Tibial nerve (tissue), 4 donors: ENCODE measurements at places on chromosomes 1 and 21.
A peak's percentile ranks its signal among the peaks of the same experiment; 100 is the strongest.

DNA sequence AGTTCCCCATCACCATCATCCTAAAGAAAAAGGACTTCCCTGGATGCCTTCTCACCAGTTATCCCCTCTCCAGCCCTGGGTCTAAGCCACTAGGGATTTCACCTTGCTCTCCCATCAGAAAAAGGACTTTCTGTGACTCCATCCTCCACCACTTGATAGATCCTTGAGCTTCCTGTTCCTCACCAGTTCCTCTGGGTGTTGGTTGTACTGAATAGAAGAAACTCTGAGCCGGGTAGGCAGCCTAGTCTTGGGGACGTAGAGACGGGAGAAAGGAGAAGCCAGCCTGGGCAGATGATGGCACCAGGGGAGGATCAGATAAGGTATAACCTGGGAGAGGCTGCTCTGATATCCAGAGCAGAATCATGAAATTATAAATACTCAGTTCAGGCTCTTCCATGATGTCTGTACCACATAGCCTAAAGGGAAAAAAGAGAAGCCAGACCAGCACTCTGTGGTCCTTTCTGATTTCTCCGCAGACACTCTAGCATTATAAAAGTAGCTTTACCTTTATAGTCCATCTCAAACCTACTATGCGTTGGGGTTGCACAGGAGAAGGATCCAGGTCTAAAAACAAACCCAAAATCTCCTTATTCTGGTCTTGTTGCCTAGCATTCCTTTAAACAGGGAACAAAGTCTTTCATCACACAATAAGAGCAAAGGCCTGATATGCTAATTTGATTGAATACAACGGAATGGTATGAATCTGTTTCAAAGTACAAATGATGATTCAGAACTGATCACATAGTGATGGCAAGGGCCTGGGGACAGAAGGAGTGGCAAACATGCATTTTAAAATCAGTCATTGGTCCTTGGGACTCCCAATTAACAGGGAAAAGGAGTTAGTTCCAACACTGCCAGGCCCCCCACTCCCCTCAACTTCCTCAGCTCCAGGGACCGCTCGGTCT is 1.2 kb upstream of the CD34 start:
- DNase-seq: no peak

DNA sequence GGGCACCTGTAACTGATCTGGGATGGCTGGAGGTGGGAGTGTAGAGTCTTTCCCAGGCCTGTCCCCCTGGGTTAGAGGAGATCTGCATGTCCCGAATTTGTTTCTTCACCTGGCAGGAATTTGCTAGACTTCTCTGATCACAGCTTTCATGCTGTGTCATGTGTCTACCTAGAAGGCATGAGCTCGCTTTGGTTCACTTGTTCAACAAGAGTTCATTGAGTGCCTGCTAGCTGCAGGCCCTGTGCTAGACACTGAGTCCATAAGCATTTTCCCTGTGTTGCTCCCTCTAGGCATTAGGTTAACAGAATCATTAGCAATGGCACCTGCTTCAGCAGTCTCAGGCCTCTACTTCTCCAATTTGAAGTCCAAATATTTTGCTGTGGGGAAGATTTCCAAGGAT is 101.6 kb downstream of the MTR start:
- DNase-seq: no peak

DNA sequence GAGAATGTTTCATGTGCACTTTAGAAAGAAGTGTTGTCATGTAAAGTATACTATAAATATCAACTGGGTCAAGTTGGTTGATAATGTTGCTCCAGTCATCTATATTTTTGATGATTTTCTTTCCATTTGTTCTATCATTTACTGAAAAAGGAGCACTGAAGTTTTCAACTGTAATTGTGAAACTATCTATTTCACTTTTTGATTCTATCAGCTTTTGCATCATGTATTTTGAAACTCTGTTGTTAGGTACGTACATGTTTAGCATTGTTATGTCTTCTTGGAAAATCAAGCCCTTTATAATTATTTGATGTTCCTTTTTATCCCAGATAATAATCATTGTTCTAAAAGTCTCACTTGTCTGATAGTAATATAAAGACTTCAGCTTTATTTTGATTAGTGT is 14.4 kb upstream of the HIVEP3 start:
- no peak for DNase-seq

DNA sequence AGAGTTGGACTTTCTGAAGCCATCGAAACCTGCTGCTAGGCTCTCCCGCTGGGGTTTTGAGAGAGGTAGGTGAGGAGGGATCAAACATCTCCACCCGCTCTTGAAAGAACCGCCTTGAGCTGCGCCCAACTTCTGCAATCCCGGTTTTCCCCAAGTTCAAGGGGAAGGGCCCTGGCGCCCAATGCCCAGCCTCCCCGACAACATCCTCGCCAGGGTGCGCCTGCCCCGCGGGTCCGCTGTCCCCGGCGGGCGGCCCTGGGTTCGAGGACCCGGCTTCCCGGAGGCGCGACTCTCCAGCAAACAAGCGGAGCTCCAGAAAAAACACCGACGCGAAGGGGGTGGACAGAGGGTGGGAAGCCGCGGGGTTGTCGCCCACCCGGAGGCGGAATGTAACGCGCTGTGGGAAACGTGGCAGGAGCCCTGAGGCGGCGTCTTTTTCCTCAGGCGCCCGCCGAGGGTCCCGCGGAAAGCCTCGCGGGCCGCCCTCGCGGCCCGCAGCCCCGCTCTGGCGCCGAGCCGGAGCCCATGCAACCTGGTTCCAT is 607 bp downstream of the BTG3 start:
- DNase-seq: peak; percentile 23

DNA sequence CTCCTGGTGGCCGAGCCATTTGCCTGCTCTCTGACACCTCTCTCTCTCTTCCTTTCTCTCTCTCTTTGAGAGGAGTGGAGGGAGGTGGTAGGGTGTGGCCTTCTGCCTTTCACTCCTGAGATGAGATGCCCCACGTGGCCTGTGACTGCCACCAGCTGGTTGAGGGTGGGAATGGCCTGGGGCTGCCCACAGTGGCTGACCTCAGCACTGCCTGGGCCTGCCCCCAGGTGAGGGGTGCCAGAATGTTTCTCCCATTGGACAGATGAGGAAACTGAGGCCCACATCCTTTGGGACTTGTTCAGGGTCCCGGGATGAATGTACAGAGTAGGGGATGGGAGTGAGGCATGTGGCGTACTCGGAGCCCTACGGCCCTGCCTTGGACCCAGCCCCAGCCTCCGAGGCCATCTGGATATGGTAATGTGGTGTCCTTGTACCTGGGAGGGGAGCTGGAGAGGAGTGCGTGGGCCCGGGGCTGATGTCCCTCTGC is 12.7 kb upstream of the C1orf167 start:
- no peak for DNase-seq

DNA sequence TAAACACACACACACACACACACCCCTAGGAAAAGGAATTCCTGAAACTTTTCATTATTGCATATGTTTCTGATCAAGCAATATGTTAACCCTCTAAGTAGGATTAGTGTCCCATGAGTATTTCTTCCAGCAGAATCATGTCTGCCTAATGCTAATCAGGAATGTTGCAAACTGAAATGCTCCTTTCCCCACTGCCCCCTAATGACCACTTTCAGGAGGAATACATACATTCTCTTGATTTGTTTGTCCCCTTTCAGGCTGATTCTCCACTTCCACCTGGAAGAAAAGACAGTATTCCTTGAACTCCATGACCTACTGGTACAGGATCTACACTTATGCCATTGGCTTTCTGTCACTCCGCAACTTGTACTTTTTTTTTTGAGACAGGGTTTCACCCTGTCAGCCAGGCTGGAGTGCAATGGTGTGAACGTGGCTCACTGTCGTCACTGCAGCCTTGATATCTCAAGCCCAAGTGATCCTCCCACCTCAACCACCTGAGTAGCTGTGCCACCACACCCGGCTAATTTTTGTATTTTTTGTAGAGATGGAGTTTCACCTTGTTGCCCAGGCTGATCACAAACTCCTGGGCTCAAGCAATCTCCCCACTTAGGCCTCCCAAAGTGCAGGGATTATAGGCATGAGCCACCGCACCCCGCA is 56.7 kb downstream of the LRIG2 start:
- no peak for DNase-seq

- no peak for DNase-seq
Measured at GRCh38 chr1:25049190-25049589, 119.1 kb upstream of the RUNX3 start.

GRCh38 chr1:32266921-32267591 is 16.0 kb downstream of the LCK start:
- DNase-seq: no peak

GRCh38 chr1:94783342-94784189 is 36.6 kb upstream of the SLC44A3 start:
- DNase-seq: peak; percentile 45

- DNase-seq: no peak
Measured at GRCh38 chr1:64632936-64633335, 111.9 kb upstream of the RAVER2 start.

- DNase-seq: no peak
Measured at GRCh38 chr1:218421531-218421930, 76.4 kb downstream of the TGFB2 start.

GRCh38 chr1:207308451-207309190 is 12.9 kb upstream of the CD55 start:
- DNase-seq: no peak

- no peak for DNase-seq
Measured at GRCh38 chr1:6288665-6289064, 27.8 kb upstream of the GPR153 start.

GRCh38 chr1:5704561-5705514 is 287.4 kb downstream of the NPHP4 start:
- no peak for DNase-seq

DNA sequence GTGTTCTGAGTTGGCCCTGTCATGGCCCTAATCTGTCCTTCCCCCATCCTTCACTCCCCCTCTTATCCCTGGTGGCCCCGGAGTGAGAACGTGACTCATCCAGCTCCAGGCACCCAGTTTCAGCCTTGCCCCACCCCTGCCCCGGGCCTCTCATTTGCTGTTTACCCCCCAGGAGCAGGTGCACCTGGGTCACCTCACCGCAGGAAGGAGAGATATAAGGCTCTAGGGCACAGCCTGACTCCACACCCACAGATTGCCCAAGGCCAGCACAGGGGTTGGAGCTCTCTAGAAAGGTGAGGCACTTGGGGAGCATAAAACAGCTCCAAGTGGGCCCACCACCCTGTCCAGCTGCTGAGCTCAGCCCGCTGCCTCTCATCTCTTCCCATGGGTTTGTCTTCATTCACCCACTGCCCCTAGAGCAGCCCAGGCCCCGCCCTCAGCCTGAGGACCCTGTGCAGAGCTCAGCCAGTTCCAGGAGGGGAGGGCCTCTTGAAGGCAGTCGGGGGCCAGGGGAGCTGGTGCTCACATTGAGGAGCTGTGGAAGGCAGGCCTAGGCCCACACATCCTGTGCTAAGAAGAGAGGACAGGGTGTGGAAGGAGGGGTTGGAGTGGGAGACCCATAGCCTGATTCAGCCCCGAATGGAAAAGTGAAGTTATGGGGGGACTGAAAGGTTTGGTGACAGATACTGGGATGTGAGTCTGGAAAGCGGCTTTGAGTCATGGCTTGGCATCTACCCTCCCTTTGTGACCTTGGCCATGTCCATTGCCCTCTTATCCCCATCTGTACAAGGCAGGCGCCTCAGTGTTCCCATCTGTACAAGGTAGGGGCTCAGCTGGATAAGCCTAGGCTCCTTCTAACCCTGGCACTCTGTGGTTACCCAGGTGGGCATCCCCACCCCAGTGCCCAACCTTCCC is 16.1 kb upstream of the GPR37L1 start:
- no peak for DNase-seq

DNA sequence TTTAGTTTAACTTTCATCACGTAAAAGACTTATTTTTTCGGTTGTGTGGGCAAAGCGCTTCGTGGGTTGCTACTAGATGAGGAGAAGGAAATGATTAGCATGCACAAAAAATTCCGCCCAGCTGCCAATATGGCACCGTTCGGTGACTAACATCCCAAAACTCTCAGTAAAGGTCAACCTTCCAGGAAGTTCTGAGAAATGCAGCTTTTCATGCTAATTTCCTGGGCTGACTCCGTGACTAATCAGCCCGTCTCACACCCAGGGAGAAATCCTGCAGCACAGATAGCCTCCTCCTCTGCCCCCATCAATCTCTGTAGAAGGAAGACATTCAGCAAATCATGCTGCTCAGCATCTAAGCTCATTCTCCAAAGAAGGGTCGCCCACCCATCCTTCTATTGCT is 34.1 kb downstream of the TMCO4 start:
- DNase-seq: no peak

DNA sequence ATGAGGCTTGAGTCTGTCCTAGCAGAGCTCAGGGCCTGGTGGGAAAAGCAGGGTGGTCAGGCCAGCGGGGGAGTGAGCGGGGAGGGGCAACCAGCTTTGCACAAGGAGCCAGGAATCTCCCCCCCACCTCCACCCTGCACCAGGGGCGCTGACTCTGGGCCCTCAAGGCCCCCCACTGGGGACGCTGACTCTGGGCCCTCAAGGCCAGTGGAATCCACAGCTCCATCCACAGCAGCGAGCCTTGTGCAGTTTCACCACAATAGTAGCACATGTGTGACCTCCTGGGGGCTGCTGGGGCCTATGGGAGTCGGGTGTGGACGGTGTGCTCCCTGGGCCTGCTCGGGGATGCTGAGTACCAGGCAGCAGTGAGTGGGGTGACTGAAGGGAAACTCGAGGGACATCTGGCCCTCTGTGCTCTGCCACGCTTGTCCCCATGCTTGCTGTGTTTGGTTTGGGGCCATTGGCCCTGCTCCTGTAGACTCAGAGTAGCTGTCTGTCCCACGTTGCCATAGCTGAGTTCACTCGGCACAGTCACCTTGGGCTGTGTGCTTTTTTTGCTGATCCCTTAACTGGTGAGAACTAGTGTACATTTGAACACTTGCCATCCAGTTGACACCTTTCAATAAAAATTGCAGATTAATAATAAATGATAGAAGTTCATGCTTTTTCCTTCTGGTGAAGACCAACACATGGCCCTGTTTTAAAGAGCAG is 89.2 kb downstream of the ADARB1 start:
- DNase-seq: no peak

DNA sequence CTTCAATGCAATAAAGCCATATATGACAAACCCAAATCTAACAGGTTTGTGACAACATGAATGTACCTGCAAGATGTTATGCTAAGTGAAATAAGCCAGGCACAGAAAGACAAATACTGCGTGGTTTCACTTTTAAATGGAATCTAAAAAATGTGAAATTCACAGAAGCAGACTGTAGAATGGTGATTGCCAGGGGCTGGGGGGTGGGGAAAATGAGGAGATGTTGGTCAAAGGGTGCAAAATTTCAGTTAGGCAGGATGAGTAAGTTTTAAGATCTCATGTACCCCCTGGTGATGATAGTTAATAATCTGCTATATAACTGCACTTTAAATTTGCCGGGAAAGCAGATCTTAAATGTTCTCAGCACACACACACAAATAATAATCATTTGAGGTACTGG is 160.5 kb downstream of the PTBP2 start:
- no peak for DNase-seq

GRCh38 chr1:79662596-79662995 is 656.1 kb upstream of the ADGRL4 start:
- no peak for DNase-seq

DNA sequence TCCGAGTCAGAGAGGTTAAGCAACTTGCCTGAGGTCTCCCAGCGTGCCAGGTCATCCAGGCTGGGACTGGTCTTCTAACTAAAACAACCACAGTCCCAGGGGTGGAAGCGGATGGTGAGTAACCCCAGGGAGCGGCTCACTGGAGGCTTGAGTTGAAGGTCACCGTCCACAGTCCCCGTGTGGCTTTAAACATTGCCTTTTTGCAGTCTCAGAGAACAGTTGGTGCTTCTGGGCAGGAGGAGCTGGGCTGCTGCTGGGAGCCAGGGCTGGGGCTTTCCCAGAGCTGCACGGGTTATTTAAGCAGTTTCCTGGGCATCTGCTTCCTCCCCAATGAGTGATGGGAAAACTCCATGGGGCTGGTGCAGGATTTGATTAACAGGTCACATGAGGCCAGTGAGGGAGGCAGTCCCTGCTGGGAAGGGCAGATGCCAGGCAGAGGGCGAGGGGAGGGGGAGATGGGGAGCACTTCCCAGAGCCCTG is 12.3 kb downstream of the ARHGEF10L start:
- no peak for DNase-seq
